ENCODE measurements at places on chromosomes 12 and 14. TPM values are rescaled to one million over a fixed set of nuclear protein-coding genes. Genes with fewer than 3 reads are reported as not detected.

DNA sequence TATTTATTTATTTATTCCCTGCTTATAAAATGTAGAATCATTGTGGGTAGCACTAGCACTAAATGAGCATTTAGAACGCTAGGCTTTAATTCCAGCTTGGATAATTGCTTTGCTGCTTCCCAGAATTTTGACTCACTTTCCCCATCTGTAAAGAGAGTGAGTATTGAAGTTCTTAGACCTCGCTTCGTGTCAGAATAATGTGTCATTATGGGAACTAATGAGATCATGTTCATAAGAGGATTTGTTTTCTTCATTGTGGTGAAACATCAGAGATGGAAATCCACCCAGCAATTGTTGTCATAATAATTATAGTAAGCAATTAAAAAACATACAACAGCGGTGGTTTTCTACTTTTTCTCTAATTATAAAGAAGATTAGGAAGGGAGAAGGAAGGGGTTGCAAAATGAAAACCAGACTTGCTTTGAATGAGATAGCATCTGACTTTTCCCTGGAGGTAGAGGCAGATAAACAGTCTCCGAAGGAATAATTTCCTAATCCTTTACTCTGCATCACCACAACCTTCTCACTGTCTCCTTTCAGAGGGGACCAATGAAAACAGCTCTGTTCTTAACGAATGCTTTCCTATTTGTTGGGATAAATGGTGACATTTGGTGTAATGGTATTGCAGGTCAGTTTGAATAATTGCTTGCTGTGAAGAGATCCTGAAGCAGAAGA lies 86.8 kb upstream of the ARHGAP5 start:
- no peak for DNase-seq

Gene C12orf50
- total RNA-seq, result 0.65 TPM

DNA sequence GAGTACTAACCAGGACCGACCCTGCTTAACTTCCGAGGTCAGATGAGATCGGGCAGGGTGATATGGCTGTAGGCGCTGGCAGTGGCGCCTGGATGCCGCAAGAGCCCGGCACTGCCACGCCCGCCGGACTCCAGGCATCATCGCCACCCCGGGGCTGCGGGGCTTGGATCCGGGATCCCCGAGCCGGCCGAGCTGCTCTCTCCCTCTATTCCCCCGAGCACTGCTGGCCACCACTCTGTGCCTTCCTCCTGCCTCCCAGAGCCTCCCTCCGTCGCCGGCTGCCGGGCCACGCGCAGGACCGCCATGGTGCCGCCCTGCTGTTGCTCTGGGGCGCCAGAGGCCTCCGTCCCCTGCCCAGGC lies 153.2 kb upstream of the ALG10B start:
- DNase-seq, result no peak

Gene NAV3
- 24.3 TPM for total RNA-seq

DNA sequence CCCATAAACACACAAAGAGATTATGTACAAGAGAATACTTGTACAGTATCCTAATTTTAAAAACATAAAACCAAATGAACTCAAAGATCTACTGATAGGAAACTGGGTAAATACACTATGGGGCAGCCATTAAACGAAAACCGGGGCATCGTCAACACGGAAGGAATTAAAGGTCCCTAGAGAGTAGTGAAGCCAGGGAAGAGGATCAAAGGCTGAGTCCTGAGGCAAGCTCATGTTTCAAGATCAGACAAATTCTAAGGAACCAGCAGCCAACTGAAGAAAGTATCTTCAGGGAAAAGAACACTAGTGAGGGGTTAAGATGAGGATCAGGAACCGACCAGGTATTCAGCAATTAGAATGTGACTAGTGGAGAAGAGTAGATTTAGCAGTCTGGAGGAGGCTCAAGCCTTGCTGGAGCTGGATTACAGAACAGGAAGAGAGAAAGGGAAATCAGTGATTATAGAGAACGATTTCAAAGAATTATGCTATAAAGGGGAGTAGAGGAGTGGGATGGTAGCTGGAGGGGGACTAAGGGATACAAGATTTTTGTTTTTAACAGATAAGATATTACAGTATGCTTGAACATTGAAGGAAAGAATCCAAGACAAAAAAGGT lies 23.7 kb downstream of the SEL1L start:
- DNase-seq, result no peak

- DNase-seq, result no peak
These were observed 760 bp downstream of the TMEM19 start for GRCh38 chr12:71686658-71687025.

Gene FOXA1
- not detected for total RNA-seq

DNA sequence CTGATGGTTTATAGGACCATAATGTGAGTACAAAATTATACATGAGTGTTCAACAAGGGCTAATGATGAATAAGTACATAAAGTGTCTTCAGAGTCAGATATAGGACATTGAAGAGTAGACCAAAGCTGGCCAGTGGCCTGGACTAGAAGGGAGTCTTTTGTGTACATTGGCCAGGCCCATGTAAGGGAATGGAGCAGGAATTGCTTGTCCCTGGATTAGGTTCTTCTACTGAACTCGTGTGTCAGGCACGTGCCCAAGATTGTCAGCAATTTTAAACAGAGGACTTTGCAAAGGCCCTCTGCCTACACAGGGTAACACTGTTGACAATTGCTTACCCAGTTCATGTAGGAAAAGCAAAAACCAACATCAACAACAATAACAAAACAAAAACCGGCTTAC lies 196.0 kb upstream of the SEL1L start:
- DNase-seq, result no peak

Gene TMEM63C
- not detected for total RNA-seq

DNA sequence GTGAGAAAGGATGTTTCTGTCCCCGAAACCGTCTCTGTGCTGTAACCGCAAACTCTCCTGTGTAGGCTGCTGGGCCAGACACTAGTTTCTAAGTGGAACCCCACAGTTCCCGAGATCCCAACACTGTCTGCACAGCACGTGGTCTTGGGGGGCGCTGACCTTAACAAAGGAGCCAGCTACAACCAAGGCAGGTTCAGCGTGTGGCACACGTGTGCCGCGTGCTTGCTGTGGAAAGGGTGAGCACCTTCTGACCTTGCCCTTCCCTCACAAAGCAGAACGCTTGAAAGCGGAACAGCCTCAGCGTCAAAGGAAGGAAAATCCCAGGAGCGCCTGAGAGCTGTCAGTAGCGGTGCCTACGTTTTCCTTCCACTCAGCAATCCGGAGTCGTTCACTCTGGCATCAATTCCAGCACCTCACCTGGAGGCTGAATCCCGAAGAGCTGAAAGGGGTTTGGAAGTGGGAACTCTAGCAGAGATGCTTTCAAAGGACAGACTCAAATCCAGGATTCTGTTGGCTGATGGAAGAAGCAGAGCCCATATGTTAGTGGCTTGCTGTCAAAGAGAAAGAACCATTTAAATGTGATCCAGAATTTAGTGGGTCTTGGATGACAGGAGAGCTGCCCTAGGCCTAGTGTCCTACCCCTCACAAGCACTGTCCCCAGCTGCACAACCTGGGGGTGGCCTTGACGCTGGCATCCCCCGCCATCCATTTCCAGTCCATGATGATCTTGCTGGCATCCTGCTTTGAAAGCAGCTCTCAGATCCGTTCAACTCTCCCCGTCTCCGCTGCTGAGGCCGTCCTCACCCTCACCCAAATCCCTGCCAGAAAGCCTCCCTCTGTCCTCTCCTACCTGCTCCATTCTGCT lies 27.1 kb downstream of the CCDC92 start:
- DNase-seq, result no peak

Gene ASCL1
- total RNA-seq, result not detected

Gene CCDC177
- 0.09 TPM for total RNA-seq

Gene COL2A1
- total RNA-seq, result 0.56 TPM

Gene OTUB2
- total RNA-seq, result 0.47 TPM

- DNase-seq, result no peak
These were observed 14.1 kb upstream of the KRAS start for GRCh38 chr12:25264862-25265261.

- no peak for DNase-seq
These were observed 92.7 kb downstream of the TTLL5 start for GRCh38 chr14:75753696-75754095.

GRCh38 chr12:131852551-131853299 lies 24.5 kb downstream of the MMP17 start:
- DNase-seq, result no peak

Gene HIF1A
- 95.2 TPM for total RNA-seq

Gene KSR2
- total RNA-seq, result under 0.01 TPM

Gene HOXC12
- total RNA-seq, result not detected

Gene HSPB8
- 32.7 TPM for total RNA-seq

- no peak for DNase-seq
These were observed 95.7 kb downstream of the PAPLN start for GRCh38 chr14:73333031-73333430.

- no peak for DNase-seq
These were observed 414.9 kb downstream of the ETNK1 start for GRCh38 chr12:23039834-23040233.

- no peak for DNase-seq
These were observed 17.4 kb upstream of the PRB2 start for GRCh38 chr12:11412731-11413130.

DNA sequence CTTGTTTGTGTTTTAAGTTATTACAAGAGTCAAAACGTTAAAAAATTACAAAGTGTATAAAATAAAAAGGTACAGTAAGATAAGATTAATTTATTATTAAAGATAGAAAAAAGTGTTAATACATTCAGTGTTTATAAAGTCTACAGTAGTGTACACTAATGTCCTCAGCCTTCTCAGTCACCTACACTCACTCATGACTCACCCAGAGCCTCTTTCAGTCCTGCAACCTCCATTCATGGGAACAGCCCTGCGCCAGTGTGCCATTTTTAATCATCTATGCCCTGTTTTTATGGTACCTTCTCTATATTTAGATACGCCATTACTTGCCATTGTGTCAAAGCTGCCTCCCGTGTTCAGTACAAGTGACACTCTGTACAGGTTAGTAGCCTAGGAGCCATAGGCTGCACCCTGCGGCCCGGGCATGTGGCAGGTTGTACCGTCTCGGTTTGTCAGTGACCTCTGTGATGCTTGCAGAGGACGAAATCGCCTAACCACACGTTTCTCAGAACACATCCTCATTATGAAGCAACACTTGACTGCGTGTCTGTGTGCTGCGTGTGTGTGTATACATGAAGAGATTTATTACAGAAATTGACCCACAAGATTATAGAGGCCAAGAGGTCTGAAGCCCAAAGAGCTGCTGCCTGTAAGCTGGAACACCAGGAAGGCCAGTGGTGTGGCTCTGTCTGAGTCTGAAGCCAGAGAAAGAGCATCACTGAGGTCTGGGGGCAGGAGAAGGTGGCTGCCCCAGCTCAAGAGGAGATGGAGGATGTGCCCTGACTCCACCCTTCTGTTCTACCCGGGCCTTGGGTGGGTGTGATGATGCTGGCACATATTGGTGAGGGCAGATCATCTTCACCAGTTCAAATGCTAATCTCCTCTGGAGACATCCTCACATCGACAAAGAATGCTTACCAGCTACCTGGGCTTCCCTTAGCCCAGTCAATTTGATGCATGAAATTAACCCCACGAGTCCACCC lies 116.6 kb upstream of the C14orf180 start:
- no peak for DNase-seq

DNA sequence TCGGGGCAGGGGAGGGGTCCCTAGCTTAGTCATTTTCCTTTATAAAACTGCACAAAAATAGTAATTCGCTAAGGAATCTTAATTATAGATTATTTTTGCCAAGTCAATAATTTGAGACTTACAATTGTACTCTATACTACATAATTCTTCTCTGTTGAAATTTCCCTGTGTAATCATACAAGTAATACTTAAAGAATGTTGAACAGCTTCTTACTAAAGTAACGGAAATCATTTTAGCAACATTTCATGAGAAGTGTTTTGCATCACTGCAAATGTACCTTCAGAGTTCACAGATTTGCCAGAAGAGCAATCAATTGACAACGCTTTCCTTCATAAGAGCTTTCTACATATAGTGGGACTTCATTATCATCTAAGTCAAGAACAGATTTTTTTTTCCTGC lies 7.9 kb upstream of the GNG2 start:
- DNase-seq, result no peak

DNA sequence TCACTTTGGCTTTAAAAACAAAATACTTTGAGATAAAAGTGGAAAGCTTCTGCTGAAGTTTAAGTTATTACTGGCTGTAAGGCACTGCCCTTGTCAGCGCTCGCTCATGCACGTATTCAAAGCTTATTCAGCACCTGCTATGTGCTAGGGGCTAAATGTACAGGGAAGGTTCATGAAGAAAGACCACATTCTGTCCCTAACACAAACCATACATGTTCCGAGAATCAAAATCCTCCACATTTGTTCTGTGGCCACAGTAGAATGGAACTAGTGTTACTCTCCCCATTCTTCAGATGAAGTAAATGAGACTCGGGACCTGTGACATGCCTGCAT lies 33.8 kb upstream of the GPR68 start:
- no peak for DNase-seq

- DNase-seq, result no peak
These were observed 671.8 kb downstream of the RPS29 start for GRCh38 chr14:48914382-48914781.

Gene RAD9B
- 0.31 TPM for total RNA-seq

Gene KRT6C
- total RNA-seq, result not detected

Gene NPFF
- total RNA-seq, result not detected

Gene MYH6
- total RNA-seq, result not detected

DNA sequence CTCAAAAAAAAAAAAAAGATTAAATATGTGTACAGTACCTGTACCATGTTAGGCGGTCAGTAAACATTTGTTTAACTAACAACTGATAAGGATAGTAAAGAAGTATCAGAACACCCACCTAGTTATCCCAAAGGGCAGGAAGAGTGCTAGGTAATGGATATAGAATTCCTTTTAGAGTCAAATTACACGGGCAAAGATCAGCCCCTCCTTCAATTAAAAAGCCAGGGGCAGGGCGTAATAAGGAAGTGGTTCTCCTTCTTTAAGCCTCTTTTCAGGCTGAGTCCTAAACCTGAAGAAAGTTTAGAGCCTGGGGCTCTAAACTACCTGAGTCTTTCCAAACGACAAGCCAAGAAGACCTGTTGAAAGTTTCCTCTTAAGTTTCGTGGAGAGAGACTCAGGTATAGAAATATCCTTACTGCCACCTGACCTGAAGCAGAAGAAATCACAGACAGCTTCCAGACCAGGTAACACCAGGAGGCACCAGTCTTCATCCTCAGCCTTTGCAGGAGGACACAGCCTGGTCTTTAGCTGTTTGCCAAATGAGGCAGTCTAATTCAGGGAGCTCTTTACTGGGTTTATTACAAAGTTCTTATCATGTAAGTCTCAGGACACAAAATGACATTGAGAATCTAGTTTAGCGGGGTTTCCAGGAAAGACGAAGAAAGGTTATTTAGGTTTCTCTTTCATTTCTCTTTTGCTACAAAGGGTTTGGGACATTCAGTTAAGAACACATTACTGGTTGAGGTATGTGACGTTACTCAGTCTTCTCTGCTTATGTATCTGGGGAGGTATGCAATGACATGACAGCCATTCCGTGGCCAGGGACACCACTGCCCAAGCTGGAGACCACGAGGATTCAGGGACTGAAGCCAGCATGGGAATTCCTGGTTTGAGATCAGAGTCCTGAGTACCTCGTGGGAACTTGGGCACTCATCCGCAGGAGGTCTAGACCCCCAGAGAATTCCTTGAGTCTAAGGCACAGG lies at the start of gene BCL2L14:
Gene BCL2L14, plus strand, starts transcription at position 266 of the 983 bp plus-strand sequence. CDS start 8,367 bp downstream, outside the sequence.
- no peak for DNase-seq

Gene AMN
- 2.7 TPM for total RNA-seq

Measured in omental fat pad (tissue), 4 donors.